IMR-90 (cell line): ENCODE measurements at places on chromosomes 13 and 19.

DNA sequence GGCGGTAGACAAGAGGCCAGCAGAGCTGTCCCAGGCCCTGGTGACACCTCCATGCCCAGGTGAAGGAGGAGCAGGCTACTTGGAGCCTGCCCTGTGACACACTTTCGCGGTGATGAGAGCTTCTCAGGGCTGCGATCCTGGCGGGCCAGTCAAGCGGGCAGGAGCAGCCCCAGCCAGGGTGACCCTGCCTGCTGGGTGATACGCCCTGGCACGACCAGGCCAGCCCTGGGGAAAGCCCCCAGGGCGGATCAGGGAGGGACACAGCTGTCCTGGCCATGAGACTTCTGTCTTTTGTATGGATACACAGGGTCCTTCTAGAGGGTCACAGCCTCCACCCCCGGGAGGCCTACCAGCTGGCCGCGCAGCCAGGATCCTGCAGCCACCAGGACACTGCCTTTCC is 13.1 kb downstream of the DNM2 start:
- DNase-seq: no peak

DNA sequence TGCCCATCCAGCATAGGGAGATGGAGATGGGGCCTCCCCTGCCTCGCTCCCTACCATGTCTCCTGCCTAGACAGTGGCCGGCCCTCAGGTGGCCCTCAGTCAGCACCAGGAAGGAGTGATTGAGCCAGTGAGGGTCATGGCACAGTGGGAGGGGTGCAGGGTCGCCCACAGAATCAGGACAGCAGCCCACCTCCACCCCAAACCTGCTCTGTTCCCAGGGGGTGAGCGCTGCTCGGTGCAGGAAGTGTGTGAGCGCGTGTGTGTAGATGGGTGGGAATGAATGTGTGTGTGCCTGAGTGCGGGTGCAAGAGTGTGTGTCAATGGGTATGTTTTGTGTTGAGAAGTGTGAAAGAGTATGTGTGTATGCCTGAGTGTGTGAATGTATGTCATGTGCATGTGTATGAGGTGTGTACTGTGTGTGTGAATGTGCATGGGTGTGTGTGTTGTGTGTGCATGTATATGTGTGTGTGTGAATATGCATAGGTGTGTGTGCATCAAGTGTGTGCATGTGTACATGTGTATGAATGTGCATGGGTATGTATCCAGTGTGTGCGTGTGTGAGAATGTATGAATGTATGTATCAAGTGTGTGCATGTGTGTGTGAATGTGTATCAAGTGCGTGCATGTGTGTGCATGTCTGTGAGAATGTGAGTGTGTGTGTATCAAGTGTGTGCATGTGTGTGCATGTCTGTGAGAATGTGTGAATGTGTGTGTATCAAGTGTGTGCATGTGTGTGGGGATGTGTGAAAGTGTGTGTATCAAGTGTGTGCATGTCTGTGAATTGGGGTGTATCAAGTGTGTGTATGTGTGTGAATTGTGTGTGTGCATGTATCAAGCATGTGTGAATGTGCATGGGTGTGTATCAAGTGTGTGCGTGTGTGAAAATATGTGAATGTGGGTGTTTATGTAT is 12.0 kb downstream of the EVI5L start:
- DNase-seq: no peak

DNA sequence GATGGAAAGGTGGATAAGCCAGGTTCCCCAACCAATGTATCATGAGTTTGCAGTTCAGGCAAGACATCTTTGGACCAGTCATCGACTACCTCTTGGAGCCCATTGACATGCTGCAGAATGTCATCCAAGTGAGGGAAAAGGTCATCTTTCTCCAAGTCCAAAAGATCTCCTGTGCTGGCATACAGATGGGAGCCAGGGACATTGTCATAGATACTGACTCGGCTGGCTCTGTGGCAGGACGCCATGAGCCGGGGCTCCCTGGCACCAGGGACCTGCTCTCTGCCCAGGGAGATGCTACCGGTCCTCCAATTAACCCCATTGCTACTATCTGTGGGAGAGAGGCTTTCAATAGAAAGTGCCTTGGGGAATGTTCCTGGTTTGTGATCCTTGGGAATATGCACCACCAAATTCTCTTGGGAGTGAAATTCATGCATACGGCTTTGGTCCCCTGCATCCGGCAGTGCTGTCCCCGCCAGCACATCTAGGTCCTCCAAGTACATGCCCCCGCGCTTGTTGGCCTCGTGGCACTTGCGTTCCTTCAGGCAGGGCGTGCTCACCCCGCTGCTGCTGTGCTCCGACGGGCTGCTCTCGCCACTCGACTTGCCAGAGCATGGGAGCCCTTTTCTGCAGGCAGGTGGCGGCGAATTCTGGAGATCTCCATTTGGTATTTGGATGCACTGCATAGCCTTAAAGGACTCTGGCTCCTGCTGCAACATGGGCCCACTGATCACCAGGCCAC is 113.0 kb downstream of the KL start:
- DNase-seq: no peak

DNA sequence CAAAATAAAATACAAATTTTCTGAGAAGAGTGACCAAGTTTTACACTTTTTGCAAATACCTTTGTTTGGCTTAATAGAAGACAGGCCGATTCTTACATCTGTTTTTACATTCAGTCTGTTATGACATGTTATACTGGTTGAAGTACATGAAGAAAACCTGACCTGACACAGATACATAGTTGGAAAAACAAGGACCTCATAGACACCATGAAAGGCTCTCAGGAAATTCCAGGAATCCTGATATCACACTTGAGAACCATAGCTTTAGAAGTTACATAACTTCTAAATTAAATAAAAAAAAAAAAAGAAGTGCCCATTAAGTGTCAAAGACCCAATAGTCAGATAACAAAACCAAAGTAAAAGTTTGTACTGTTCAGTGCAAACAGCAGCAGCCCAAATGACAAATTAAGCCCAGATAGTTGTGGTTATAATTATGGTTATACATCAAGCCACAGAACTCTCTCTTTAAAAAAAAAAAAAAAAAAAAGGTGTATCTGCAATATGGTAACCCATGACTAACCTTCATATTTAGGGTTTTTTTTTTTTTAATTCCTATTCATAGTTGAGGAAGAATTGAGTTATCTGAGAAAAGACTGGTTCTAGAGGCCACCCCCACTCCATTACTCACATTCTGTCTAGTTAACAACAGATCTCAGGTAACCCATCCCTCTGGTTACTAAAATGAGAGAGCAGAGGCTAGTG is 19.8 kb downstream of the RBM26 start:
- no peak for DNase-seq

GRCh38 chr19:14305706-14306105 is 75.5 kb upstream of the ADGRE5 start:
- no peak for DNase-seq

DNA sequence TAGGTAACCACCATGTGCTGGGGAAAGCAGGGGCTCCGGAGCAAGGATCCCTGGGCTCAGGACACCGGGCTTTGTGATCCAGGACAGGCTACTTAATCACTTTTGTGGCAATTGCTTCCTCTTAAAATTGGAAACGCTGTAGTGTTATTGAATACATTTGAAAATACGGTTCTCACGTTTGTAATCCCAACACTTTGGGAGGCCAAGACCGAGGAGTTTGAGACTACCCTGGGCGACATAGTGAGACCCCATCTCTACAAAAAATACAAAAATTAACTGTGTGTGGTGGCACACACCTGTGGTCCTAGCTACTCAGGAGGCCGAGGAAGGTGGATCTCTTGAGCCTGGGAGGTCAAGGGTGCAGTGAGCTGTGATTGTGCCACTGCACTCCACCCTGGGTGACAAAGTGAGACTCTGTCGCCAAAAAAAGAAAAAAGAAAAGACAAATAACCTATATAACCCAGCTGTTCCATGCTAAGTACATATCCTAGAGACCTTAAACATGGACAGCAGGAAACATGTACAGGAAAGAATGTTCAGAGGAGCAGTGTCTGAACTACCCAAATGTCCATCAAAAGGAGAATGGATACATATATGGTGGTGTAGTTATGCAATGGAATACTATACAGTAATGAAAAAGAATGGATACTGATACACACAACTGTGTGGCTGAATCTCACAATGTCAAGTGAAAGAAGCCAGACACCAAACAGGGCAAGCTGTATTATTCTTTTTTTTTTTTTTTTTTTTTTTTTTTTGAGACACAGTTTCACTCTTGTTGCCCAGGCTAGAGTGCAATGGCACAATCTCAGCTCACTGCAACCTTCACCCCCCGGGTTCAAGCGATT is 622 bp upstream of the PRODH2 start:
- no peak for DNase-seq

- DNase-seq: peak; percentile 45
Measured at GRCh38 chr19:50835785-50836542, 2.6 kb upstream of the KLK15 start.

DNA sequence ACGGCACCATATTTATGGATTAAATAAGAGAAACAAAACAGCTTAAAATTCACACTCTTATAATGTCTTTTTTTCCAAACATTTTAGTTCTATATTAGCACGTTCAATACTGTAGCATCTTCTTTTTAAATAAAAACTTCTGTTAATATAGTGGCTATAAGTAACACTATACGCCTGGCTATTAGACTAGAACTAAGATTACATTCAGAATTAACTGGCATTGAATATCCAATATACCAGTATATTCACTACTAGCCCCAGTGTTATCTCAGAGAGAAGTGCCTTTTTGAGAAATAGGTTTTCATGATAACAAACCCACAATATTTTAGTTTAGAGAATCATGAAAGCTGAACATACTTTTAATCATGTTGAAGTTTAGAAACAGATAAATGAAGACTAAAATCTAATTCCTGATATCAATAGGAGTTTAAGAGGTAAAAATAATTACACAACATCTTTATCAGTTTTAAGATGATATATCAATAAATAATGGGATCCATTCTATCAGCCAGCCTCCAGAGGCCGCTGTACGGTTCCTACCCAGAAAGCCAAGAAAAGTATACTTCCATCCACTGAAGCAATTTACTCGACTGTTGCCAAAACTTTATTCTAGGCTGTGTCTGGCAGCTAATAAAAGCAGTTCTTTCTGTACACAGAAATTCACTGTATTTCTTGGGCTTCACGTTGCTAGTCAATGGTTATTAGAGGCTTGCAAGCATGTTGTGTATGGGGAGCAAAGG is 1113.4 kb upstream of the MIR17HG start:
- no peak for DNase-seq

DNA sequence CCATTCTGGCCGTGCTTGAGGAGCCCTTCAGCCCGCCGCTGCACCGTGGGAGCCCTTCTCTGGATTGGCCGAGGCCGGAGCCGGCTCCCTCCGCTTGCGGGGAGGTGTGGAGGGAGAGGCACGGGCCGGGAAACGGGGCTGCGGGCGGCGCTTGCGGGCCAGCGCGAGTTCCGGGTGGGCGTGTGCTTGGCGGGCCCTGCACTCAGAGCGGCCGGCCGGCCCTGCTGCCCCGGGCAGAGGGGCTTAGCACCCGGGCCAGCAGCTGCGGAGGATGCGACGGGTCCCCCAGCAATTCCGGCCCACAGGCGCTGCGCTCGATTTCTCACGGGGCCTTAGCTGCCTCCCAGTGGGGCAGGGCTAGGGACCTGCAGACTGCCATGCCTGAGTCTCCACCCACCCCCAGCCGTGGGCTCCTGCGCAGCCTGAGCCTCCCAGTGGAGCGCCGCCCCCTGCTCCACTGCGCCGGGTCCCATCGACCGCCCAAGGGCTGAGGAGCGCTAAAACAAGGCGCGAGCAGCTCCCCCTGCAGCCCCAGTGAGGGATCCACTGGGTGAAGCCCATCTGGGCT is 76.5 kb downstream of the PCDH20 start:
- DNase-seq: no peak

DNA sequence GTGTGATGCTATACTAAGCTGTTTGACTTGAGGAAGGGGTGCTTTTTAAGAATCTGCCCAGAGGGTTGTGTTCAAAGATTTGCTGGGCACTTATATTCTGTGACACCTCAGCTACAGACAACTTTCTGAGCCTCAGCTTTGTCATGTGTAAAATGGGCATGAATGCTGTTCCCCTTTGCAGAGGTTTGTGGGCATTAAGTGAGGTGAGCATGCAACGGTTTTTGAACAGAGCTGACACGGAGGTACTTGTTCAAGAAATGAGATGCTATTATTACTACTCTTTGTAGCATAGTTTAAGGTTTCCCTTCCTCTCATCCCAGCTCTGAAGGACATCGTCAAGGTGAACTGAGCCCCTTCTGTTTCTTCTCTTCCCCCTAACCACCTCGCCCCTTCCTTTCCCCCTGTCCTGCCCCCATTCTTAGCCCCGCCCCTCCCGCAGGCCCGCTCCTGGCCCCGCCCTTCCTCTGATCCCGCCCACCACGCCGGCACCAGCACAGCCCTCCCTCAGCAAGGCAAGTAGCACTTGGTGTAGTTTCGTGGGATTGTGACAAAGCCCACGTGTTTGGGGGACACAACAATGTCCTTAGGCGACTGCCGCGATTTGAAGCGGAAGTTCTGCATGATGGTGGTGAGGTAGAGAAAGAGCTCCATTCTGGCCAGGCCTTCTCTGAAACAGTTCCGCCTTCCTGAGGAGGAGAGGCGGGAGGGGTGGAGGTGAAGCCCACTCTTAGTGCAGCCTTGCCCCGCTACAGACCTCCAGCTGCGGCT is 26.1 kb upstream of the CYP2A7 start:
- DNase-seq: no peak

GRCh38 chr13:79481685-79482052 is 714 bp downstream of the NDFIP2 start:
- DNase-seq: no peak
